Stimulated activated CD8-positive, alpha-beta memory T cell treated with anti-CD3 and anti-CD28 coated beads, Interleukin-15, amount 100 ng/mL, for 48 hours (primary cell): ENCODE measurements at places on chromosomes 5 and 9.

DNA sequence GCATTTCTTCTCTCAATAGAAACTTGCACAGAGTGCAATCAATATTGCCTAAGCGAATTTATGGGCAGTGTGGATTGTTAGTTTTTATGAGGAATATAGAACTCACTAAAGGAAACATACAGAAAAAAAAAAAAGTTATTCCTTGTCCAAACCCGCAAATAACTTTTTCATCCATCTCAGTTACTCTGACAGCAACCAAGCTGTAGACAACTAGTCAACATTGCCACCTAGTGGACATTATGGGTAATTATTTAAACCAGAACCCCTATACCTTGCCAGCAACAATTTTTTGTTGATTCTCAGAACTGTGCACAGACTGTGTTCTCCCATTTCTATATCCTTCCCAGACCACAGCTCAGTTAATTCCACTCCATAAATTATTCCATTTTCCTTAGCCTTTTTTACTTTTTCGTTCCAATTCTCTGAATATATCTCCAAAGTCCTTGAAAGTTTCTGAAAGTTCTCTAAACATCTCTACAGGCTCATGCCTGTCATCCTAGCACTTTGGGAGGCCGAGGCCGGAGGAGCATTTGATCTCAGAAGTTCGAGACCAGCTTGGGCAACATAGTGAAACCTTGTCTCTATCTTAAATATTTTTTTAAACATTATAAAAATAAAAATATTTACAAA lies 2.6 kb upstream of the AFAP1L1 start:
- no peak for DNase-seq

GRCh38 chr9:115212125-115212605 lies 94.2 kb upstream of the TNC start:
- DNase-seq, result no peak

DNA sequence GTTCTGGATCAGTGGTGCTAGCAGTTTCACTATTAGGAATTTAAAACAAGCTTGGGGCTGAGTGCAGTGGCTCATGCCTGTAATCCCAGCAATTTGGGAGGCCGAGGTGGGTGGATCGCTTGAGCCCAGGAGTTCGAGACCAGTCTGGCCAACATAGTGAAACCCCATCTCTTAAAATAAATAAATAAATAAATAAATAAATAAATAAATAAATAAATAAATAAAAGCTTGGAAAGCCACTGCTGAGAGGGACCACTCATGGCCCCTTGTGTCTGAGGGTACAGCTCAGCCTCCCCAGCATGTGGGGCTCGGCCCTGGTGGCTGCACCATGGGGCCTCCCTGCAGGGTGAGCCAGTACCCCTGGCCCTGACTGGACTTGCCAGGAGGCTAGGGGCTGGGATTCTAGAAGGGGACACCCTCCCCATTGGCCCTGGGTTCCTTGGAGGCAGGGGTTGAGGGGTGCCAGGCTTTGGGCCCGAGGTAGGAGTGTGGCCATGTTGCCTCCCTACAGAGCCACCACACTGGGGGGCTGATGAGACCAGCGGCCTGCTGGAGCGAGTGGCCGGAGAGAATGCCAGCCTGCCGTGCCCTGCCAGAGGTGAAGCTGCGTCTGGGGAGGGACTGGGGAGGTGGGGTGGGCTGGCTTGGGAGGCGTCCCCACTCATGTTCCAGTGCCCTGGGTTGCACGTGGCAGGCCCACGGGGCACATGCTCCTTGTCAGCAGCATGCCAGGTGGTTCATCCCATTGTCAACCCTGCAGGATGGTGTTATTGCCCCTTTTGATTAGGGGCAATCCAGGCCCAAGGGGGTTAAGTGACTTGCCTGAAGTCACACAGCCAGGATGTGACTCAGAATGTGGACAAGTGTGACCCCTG lies 76.5 kb downstream of the HMCN2 start:
- no peak for DNase-seq

GRCh38 chr9:124594225-124594624 lies 87.0 kb upstream of the NR5A1 start:
- no peak for DNase-seq

DNA sequence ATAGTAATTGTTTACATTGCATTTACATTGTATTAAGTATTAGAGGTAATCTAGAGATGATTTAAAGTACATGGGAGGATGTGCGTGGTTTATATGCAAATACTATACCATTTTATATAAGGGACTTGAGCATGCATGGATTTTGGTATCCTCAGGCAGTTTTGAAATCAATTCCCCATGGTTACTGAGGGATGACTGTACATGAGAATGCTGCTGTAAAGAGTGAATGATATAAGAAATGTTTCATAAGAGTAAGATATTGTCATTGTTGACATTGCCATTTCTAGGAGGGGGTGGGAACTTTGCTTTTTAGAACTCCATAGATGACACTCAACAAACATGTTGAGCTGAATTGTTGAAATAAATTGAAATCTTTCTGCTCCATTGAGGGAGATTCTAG lies 185.0 kb downstream of the SEMA6A start:
- no peak for DNase-seq

GRCh38 chr5:177478711-177479646 lies 5.5 kb upstream of the DBN1 start:
- DNase-seq, result no peak

GRCh38 chr9:135809166-135809565 lies 98.2 kb downstream of the CAMSAP1 start:
- DNase-seq, result no peak

- peak; percentile 32 for DNase-seq
These were observed 18.1 kb upstream of the ZFR start for GRCh38 chr5:32462618-32463017.

DNA sequence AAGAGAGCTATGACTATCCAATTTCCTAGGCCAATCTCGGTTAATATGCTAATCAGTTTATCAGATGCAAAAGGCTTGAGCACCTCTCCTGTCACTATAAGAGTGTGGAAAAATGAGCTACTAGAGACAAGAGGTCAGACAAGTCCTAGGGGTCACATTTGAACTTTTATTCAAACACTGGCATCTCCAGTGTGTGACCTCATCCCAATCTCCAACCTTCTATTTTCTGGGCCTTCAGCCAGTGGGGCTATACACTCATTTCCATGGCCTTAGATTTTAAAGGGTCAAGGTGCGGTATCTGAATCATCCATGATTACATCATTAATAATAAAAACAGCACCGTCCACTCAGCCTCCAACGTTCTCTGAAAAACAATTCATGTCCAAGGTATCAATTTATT lies 139.6 kb upstream of the LRRTM2 start:
- DNase-seq, result no peak

DNA sequence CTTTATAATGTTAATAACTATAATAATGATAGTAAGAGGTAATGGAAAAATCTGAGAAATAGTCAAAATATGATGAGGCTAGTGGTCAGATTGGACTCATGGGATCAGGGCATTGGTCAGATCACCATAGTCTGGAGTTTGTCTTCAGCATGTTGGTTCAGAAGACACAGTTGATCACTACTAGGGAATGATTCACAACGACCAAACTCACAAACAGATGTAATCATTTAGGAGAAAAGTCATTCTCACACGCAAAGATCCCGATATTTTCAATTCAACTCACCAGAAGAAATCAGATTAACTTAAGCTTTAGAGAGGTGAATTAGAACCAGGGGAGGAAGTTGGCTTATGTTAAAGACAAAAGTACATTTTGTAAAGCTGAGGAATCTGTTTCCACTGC lies 131.8 kb downstream of the LURAP1L start:
- no peak for DNase-seq

GRCh38 chr9:91026266-91026665 lies 224.6 kb downstream of the SYK start:
- no peak for DNase-seq
